8988T (cell line): ENCODE measurements at places on chromosomes 7 and 10.

DNA sequence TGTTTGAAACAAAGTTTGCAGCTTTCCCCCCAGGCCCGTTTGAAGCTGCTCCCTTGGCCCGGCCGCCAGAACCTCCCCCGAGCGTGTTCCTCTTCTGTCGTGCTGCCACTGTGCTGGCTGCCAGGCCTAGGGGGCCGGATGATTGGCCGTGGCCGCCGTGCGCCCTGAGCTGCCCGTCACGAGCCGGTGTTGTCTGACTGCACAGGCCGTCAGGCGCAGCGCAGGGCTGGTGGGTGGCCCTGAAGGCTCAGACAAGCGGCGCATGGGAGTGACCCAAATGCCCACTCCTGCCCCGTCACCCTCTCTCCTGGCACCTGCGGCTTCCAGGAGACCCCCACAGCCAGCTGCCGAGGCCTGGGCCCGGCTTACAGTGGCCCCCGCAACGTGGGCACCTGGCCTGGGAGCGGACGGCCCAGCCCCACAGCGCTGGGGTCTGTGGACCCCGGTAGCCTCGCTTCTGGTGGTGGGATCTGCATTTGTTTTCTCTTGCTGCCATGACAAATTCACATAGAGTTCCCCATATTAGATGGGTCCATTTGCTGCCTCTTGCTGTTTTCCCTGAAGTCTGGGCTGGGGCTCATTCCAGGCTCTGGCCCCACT, 13.1 kb downstream of the JAKMIP3 start:
- no peak for DNase-seq

DNA sequence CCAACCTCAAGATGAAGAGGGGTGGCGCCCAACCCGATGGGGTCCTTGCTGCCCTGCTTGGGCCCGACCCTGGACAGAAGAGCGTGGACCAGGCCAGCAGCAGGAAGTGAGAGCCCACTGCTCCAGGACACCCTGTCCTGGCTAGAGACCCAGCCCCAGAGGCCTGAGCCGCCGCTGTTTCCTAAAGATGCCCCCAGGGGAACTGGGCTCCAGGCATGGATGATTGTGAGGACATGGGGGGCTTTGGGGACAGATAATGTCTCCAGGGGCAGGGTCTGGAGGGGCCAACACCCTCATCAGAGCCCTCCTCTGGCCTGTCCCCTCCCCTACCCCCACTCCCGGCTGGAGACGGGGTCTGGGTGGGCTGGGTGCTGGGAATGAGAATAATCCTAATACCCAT, 71.7 kb downstream of the MYL10 start:
- no peak for DNase-seq

DNA sequence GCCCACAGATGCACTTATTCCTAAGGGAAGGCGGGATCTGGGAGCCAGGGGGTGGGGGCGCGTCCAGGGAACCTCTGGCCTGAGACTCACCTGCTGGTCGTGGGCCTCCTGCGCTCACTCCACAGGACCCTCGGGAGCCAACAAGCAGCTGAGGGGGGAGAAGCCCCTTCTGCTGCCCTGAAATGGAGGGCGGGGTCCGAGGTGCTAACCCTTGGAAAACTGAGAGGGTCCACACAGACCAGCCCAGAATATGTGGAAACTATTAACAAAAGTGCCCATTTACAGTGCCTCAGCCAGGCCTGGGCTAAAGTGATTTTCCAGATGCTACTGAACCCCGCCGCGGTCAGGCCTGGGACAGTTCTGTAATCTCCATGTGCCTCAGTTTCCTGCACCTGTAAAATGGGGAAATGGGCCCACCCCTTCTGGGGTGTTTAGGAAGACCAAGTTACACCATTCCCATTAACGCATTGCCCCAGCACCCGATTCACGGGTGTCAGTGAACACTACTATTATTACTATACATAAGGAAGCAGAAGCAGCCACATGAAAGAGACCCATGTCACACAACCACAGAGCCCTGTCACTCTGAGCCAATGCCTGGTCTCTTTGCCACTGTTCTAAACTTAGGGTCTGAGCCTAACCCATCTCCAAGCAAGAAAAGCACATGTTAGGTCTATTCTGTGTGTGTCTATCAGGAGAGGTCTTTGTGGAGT, 630 bp upstream of the VSTM4 start:
- DNase-seq: no peak

DNA sequence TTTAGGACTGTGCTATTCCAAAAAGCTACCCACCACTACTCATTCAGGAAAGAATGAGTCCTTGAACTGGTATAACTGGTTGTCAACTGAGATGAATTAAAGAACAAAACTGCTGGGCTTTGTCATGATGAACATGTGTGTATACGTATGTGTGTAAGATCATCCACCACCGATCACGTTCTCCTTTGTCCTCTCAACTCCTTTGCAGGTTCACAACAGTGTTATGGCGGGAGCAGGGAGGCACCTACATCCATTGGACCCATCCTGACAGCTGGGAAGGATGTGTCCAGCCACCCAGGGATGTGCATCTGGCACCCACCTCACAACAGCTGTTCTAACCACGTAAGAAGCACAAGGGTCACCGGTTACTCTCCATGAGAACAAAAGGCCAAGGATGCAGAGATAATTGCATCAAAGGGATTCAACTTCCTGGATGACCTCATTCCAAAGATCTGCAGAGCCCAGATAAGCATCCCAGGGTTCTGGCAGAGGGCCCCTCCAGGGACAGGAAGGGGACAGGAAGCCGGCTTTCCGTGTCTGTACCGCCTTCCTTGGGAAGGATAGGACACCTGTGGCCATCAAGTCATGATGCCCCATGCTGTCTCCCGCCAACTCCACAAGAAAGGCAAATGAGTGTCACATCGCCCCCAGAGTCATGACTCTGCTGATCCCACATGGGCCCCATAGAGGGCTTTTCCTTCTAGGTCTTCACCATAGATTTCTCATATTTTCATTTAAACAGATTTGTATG, 66.1 kb downstream of the STEAP1B start:
- no peak for DNase-seq

GRCh38 chr10:110058212-110058611, 50.4 kb downstream of the ADD3 start:
- no peak for DNase-seq

DNA sequence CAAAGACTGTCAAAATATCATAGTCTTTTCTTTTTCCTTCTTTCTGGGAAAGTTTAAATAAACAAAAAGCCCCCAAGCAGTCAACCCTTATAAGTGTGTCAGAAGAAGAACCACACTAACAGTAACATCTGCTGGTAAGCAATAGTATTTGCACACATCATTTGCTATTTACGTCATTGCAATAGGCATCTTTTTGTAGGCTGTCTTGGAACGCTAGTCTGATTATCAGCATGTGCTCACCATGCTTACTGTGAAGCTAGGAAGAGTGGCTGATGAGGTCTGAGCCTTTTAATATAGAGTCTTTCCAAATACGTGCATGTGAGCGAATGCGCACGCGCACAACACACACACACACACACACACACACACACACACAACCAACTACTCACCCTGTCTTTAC, 599.0 kb upstream of the TPK1 start:
- no peak for DNase-seq

DNA sequence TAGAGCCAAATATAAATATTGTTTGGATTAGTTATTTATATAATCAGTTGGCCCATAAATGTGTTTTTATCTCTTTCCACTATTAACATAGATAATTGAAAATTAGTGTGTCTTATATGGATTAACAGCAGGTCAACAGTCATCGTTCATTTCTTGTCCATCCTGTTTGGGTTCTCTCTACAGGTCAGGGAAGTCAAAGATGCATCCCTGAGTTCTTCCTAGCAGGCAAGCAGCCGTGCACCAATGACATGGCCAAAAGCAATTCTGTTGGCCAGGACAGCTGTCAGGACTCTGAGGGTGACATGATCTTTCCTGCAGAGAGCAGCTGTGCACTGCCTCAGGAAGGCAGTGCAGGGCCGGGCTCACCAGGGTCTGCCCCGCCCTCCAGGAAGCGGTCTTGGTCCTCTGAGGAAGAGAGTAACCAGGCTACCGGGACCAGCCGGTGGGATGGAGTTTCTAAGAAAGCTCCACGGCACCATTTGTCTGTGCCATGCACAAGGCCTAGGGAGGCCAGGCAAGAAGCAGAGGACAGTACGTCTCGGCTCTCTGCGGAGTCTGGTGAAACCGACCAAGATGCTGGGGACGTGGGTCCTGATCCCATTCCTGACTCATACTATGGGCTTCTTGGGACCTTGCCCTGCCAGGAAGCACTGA, 15.9 kb downstream of the FBH1 start:
- no peak for DNase-seq

- no peak for DNase-seq
These were observed 2.8 kb upstream of the MGMT start for GRCh38 chr10:129464251-129464650.

DNA sequence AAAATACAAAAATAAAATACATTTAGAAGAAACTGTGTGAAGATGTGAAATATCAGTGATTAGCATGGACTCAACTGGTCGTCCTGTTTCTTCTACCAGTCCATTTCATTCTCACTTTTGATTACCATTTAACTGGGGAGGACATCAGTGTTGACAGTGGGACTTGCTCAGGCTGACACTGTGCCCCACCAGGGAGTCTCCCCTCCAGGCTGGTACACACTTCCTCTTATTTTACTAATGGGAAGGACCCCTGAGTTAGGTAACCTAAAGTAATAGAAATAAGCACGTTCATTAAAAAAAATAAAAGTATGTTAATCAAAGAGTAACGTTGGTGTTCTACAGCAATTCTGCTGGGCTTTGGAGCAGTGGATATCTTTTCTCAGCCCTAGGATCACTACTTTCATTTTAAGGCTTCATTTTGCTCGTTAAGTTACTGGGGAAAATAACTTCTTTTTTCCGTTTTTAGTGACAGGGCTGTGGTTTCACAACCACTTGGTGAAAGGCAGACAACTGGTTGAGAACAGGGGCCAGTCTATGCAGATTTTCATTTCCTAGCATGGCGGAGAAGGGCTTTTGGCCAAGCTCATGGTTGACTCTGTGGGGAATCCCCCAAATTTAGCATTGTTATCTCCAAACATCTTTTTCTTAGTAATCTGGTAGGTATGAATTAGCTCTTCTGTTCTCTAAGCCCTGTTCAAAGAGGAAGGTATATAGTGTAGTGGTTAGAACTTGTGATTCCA, 2.1 kb downstream of the SNX10 start:
- no peak for DNase-seq

- no peak for DNase-seq
These were observed 186.8 kb downstream of the MGMT start for GRCh38 chr10:129653861-129654260.

- DNase-seq: no peak
These were observed 135.4 kb downstream of the KIF20B start for GRCh38 chr10:89836840-89837164.

GRCh38 chr10:104099269-104099668, 13.6 kb upstream of the COL17A1 start:
- DNase-seq: no peak
